Activated CD4-positive, alpha-beta T cell treated with anti-CD3 and anti-CD28 coated beads, Interleukin-2, amount 10 ng/mL, durations not matched to agents 7 days and 5 days (primary cell): ENCODE measurements at places on chromosomes 16 and 17.

DNA sequence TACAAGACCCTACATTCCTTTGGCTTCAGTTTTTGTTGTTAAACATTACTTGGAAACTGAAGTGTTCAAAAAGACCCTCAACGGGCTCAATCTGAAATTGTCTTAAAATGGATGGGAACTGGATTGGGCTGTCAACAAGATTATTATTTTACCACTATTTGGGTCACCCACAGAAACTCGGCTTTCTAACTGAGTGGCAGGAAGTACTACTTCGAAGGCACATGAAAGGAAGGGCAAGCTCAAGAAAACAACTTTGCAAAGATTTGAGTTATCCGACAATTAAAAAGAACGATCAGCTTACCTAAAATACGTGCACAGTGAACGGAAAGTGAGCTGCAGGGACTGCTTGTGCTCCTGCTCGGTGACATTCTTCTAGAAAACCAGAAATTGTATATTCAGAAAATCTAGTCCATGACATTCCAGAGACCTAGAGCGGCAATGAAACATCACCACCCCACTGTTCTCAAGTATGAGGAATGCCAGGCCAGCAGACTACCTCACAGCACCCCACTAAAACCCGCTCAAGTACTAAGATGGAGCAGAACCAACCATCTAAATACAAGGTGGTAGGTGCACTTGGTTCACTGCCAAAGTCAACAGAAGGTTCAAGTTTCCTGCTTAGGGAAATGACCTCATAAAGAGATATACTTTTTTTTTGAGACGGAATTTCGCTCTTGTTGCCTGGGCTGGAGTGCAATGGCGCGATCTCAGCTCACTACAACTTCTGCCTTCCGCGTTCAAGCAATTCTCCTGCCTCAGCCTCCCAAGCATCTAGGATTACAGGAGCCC lies 60.5 kb downstream of the ZZEF1 start:
- no peak for DNase-seq

DNA sequence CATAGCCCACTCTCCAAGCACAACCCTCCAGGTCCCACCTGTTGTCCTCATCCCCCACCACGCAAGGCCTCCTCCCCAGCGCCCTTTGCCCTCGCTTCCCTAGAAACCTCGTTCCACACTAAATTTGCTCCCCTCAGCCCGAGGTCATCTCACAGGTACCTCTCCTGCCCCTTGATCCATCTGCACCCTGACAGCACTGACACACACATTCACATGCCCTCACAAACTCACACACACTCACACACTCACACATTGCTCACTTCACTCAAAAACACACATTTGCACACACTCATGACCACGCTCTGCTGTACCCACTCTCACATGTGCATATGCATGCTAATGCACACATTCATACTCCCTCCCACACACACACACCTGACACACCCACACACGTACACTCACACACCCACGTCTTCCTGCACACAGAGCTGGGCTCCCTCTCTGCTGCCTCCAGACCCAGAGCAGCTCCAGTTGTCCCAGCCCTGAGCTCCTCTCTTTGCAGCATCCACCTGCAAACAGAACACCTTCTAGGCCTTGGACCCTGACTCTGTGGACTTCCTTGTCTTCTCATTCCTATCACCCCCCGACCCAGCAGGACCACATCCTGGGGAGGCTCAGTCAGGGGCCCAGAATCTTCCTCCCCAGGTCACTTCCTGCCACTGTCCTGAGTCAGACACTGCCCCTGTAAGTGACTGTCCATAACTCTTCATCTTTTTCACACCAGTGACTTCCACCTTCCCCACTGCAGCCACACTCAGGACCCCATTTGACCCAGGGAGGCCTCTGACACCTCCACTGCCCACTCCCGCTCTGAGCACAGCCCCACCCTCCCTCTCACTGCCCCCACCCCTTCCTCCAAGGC lies 4.9 kb downstream of the ASGR2 start:
- no peak for DNase-seq

DNA sequence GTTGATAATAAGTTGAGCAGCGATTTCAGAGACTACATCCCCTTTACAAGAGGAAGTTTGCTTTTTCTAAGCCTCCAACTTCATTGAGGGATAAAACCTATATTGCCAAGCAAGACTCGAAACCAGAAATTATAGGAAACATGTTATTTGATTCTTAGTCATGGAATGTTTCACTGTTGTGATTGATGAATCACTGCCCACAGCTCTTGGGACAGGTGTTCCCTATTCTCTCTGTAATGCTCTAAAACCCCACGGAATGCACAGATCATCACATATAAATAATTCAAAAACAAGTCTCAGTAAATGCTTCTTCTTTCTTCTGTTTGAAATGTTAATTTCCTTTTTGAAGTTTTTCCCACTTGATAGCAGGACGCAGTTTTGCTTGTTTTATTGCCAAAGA lies 809.5 kb upstream of the GOT2 start:
- no peak for DNase-seq

DNA sequence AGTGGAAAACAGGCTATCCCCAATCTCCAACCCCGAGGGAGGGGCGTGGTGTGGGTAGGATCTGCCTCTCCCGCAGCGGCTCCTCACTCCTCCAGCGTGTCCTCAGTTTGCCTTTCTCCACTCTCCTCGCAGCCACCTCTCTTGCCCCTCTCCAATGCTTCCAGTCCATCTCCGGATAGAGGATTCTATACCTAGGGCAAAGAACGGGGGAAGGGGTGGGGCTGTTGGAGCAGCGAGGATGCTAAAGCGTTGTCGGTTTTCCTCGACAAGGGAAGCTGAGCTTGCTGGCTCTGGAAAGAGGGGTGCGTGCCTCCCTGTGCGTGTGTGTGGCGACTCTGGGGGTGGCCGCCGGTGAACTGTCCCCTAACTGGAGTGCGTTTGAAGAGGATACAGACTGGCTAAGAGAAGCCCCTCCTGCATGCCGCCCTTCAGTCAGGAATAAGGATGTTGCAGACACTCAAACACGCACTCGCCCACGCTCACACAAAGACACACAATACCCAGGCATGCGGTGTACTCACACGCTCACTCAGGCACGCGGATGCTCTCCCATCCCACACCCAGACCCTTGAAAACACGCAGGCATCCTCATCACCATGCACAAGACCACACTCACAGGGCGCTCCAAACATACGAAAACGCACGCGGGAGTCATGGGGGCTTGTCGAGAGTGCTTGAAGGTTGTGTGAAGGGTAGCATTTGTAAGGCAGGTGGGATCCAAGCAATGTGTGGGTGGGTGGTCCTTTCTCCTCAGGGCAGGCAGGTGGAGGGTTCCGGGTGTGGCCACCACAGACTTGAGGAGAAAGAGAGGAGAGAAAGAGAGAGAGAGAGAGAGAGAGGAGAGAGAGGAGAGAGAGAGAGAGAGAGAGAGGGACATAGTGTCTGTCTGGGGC lies 655 bp upstream of the GPR139 start:
- DNase-seq, result no peak

DNA sequence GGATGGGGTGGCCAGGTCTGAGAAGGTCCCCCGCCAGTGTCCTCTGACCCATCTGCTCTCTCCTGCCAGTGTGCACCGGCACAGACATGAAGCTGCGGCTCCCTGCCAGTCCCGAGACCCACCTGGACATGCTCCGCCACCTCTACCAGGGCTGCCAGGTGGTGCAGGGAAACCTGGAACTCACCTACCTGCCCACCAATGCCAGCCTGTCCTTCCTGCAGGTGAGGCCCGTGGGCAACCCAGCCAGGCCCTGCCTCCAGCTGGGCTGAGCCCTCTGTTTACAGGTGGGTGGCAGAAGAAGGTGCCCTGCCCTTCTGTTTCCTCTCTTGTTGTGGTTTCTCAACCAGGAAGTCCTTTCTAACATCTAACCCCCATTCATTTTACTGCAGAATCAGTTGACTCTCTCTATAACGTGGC lies 7.1 kb downstream of the ERBB2 start:
- peak; percentile 46 for DNase-seq

DNA sequence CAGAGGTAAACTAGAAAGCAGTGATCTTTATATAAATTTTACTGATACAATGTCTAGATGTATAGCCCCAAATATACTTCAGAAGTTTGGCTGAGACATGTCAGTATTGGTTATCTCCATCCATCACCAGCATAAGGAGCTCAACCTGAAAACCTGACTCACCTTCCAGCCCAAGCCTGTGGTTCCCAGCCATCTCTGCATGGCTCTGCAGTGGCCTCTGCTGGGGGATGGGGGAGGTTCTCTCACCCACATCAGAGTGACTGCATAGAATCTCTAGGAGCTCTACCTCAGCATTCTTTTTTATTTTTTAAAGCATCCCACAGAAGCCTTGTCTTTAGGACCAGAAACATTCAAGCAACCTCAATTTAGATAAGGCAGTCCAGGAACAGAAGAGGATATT lies 27.3 kb downstream of the USP7 start:
- peak; percentile 82 for DNase-seq

- no peak for DNase-seq
These were observed 2.1 kb downstream of the HERPUD1 start for GRCh38 chr16:56933828-56934598.

DNA sequence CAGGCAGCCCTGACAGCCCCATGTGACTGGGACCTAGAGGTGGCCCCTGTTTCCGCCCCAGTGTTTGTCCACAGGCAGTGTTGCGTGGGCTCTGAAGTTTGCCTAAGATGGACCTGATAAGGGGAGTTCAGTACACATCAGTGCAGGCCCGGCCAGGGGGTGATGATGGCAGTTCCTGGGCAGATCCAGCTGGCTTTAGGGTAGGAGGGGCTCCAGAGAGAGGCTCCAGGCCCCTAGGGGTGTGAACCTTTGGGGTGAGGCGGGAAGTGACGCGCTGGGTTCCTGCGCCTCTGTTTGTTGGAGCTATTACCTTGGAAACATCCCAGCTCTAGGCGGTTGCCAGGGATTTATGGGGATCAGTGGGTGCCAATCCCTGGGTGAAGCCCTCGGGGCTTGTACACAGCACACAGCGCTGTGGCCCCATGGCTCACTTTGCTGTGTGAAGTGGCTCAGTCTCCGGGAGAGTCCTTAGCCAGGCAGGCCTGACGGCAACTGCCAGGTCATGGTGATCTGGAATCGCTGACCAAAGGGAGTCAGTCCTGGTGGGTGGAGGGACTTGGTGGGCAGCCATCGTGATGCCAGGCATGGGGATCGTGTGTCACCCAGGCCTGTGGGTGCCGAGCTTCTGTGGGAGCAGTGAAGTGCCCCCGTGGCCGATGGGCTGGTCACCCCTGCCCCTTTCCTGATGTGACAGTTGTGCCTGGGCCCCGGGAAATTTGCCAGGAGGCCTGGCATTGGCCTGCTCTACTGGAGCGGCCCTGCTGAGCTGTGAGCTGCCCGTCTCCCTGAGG lies 146.1 kb downstream of the SEC14L1 start:
- DNase-seq, result no peak

- no peak for DNase-seq
These were observed 24.9 kb upstream of the CRYM start for GRCh38 chr16:21302898-21303528.

DNA sequence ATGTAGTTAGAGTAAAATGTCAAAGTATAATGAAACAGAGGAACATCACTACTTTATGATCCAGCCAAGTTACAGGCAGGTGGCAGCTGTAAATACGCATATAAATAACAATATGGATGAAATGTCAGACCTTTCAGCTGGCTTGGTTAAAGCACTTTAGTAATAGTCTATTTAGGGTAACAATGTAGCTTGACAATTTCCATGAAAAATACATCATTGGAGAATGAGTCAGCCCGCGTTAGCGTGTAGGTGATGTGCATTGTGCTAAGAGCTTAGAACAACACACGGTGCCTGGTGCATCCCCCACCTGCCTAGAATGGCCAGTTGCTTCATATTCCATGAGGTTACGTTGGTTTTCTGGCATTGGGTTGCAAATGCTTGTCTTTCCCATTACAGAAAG lies 119.4 kb downstream of the RBFOX1 start:
- DNase-seq, result no peak

- DNase-seq, result no peak
These were observed 19.9 kb downstream of the MYH13 start for GRCh38 chr17:10352893-10353292.

GRCh38 chr16:14140923-14141322 lies 69.8 kb downstream of the MRTFB start:
- DNase-seq, result no peak

DNA sequence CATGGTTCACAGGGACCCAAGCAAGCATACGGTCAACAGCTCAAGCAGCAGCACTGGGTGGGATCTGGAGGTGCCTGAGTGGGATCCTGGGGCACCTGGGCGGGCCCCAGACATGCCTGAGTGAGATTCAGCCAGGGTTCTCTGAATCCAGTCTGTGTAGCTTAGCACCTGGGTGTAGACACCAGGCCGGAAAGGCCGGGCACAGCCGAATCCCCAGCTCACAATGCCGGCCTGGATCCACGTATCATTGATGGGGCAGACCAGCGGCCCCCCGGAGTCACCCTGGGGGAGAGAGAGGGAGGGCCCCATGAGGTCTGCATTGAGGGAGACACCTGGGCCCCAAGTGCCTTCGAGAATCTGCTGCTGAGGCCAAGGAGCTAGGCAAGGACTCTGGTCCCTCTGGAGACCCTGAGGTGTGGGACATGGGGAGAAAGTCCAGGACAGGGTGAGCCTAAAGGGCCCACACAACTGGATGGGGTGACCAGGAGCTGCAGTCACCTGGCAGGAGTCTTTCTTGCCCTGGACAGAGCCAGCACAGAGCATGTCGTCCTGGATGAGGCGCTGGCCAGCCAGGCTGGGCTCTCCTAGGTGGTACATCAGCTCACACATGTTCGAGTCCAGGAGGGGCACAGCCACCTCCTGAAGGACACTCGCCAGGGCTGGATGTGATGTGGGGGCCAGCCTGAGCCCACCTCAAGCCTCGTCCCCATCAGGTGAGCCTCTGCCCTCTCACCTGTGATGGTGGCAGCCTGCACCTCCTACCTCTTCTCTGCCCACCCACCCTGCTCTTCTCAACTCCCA lies 9.7 kb downstream of the ZG16B start:
- DNase-seq, result no peak

DNA sequence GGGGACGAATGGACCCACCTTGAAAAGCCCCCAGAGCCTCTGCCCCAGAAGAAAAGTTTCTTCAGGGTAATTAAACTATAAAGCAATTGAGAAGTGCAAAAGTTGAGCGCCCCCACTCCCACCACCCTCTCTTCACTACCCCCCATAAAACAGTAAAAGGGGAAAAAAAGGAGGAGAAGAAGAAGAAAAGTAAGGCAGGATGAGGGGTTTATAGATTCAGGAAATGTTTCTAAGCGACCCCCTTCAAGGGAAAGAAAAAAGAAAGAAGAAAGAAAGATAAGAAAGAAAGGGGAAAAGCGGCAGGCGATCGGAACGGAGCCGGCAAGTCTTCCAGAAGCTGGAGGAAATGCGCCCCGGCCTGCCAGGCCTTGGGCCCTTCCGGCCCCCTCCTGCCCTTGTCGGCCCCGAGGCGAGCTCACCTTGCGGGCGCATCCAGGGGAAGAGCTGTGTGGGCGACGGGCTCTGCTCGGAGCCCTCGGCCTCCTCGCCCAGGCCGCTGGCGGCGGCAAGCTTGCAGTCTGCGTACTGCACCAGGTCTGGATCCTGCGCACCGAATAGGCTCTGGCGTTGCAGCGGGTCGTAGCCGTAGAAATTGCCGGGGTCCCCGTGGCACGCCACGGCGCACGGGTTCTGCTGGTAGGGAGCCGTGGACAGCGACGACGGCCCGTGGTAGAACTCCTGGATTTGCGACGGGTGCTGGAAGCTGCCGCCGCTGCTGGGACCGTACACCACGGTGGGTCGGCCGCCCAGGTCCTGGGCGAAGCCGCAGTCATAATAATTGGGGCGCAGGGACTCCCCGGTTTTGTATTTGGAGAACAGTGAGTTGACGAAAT lies 1.0 kb downstream of the HOXB8 start:
- DNase-seq, result no peak
